ENCODE measurements at places on chromosomes 6 and 20.
A peak's percentile ranks its signal among the peaks of the same experiment; 100 is the strongest.

DNA sequence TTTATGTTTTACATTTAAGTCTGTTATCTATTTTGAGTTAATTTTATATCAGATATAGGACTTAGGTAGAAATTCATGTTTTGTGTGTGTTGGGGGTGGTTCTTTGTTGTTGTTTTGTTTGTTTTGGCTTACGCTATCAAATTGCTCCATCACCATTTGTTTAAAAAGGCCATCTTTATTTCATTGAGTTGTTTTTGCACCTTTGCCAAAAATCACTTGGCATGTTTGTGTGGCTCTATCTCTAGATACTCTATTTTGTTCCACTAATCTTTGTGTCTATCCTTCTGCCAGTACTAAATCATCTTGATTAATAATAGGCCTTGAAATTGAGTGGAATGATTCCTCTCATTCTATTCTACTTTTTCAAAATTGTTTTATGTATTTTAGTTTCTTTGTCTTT, 7.4 kb downstream of the CYP39A1 start:
- DNase-seq = no peak
- H3K4me3 ChIP-seq = no peak overlapping the region
- H3K27ac ChIP-seq = no peak overlapping the region
- no peaks in the 10 kb centered on the region for H3K4me1 ChIP-seq

- peak; percentile 65 for DNase-seq
- H3K36me3 ChIP-seq = no peaks in the 10 kb centered on the region
- peak overlapping the region; percentile 99 for H3K27ac ChIP-seq
Observed at GRCh38 chr6:32968867-32969684, 682 bp downstream of the BRD2 start.

DNA sequence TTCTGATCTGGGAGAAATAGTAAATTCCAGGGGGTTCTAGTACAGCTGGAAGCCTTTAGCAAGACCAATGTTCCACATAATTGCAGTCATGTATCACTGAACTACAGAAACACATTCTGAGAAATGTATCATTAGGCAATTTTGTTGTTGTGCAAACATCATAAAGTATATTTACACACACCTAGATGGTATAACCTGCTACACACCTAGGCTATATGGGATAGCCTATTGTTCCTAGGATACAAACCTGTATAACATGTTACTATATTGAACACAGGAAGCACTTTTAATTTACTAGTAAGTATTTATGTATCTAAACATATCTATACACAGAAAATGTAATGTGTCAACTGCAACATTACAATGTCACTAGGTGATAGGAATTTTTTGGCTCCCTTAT, 525.9 kb upstream of the NRSN1 start:
- DNase-seq = no peak
- H3K4me1 ChIP-seq = no peaks in the 10 kb centered on the region
- peak overlapping the region; percentile 31 for H3K27ac ChIP-seq
- no peaks in the 10 kb centered on the region for H3K36me3 ChIP-seq

DNA sequence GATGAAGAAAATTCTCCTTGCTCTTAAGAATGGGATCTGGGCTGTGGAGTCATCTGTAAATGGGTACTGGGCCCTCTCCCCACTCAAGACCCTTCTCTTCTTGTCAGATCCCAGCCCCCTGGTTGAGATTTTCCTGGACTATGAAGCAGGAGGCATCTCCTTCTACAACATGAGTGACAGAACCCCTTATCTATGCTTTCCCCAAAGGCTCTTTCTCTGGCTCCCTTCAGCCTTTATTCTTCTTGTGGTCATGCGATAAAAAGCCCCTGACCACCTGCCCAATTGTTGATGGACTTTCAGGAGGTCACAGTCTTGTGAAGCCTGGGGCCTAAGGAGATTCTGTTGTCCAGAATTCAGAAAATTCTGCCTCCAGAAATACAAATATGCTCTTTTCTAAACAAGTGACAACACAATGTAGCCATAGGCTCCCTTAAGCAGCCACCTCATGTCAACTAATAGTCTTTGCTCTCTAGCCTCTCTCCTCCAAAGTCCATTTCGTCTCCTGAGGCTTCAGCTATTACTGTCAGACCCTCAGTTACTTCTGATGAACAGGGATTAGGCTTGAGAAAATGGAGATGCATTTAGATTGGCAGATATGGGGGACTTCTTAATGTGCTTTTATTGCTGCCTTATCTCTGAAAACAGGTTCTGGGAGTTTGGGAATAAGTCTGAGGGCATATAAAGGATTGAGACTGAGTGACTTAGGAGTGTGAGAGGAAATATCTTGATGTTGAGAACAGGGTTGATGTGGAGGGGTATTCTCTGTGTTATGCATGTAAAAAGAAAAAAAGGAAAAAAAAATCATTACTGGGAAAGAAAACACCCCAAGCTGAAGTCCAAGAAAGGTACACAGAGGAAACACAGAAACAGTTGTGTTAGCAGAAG, 20.6 kb downstream of the BTN2A1 start:
- no peaks in the 10 kb centered on the region for H3K36me3 ChIP-seq
- H3K4me1 ChIP-seq = peaks cover 12% of the 10 kb centered on the region
- H3K27me3 ChIP-seq = no peaks in the 10 kb centered on the region
- no peak overlapping the region for H3K4me3 ChIP-seq
- DNase-seq = no peak
- no peak overlapping the region for H3K27ac ChIP-seq

DNA sequence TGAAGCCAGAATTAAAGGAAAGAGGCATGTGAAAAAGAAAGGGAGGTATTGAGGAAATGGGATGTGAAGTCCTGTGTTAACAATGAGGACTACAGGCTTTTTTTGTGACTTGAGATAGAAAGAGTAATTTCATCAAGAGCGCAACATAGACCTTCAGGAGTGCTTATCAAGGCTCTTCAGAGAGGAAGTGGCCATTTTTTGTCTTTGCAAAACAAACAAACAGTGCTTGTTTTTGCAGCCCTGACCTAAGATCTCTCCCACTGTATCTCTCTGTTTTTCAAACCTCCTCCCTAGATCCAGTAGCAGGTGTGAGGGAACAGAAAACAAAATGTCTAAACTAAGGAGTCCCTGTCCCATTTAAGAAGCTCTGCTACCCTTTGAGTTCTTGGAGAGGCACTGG, 710.3 kb upstream of the MARCKS start:
- no peaks in the 10 kb centered on the region for H3K4me1 ChIP-seq
- H3K27ac ChIP-seq = no peak overlapping the region
- H3K4me3 ChIP-seq = no peak overlapping the region
- H3K27me3 ChIP-seq = no peaks in the 10 kb centered on the region
- H3K36me3 ChIP-seq = no peaks in the 10 kb centered on the region

DNA sequence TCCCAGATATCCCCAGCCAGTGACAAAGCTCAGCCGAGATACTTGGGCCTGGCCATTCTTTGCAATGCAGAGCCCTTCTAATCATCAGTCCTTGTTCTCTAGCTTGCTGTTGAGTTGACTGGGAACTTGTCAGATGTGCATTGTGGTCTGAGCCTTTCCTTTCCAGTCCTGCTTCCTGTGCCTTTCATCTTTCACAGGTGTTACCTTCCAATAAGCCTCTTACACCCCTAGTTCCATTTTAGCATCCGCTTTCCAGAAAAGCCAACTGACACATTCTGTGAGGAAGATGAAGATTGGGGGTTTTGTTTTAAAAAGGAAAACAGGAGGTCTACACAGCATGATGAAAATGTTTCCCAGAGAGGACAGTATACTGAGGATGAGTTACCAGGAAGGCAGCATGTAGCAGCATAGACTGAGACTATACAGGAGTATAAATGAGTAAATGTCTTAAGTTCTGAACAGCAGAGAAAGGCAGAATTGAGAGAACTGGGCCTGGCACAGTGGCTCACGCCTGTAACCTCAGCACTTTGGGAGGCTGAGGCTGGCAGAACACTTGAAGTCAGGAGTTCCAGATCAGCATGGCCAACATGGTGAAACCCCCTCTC, 5.6 kb upstream of the CEP85L start:
- no peak overlapping the region for H3K4me3 ChIP-seq
- no peaks in the 10 kb centered on the region for H3K36me3 ChIP-seq
- H3K27ac ChIP-seq = peak overlapping the region; percentile 6
- H3K4me1 ChIP-seq = peaks cover 7% of the 10 kb centered on the region
- DNase-seq = no peak

DNA sequence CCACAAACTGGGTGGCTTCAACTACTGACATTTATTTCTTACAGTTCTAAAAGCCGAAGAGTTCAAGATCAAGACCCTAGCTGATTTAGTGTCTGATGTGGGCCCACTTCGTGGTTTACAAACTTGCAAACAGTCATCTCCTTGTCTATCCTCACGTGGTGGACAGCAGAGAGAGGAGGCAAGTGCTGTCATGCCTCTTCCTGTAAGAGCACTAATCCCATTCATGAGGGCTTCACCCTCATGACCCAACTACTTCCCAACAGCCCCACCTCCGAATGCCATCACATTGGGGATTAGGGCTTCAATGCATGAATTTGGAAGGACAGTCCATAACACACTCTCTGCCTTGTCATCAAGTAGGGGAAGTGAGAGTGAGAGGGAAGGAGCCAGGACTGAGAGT, 15.6 kb upstream of the ISM1 start:
- H3K27ac ChIP-seq = no peak overlapping the region
- H3K36me3 ChIP-seq = no peaks in the 10 kb centered on the region
- H3K4me1 ChIP-seq = no peaks in the 10 kb centered on the region
- H3K4me3 ChIP-seq = no peak overlapping the region

GRCh38 chr6:70413992-70414494, 735 bp downstream of the FAM135A start:
- peaks cover 11% of the 10 kb centered on the region for H3K4me1 ChIP-seq
- no peak for DNase-seq
- H3K36me3 ChIP-seq = no peaks in the 10 kb centered on the region
- H3K27me3 ChIP-seq = no peaks in the 10 kb centered on the region
- peak overlapping the region; percentile 70 for H3K4me3 ChIP-seq

GRCh38 chr6:124090491-124090890, 286.8 kb downstream of the NKAIN2 start:
- no peak for DNase-seq
- no peaks in the 10 kb centered on the region for H3K36me3 ChIP-seq
- H3K4me1 ChIP-seq = no peaks in the 10 kb centered on the region
- no peak overlapping the region for H3K27ac ChIP-seq

DNA sequence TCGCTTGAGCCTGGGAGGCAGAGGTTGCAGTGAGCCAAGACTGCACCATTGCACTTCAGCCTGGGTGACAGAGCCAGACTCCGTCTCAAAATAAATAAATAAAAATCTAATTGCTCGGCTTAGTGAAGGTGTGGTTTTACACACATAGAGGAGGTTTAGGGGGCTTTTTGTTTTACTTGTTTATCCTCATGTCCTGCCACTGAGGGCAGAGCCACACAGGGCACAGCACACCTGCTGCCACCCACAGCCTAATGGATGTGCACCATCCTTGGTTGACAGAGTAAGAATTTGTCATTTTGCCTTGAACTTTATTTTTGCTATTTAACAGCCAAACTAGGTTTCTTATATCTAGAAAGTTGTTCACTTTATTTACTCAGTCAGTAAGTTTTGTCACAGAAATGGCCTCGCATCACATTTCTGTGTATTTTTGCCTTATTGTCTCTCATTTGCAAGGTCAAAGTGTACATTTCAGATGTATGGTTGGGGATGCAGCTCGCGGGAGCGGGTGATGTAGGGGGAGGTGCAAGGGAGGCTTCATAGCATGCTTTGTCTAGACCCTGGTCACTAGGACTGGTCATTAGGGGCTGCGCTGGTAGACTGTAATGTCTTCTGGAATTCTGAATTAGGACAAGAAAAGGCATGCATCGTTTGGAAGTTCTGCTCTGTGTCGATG, 67.8 kb upstream of the NAA20 start:
- no peak for DNase-seq
- H3K4me3 ChIP-seq = no peak overlapping the region
- H3K36me3 ChIP-seq = no peaks in the 10 kb centered on the region
- peaks cover 14% of the 10 kb centered on the region for H3K4me1 ChIP-seq
- H3K27me3 ChIP-seq = no peaks in the 10 kb centered on the region

- no peaks in the 10 kb centered on the region for H3K36me3 ChIP-seq
- no peaks in the 10 kb centered on the region for H3K4me1 ChIP-seq
- H3K4me3 ChIP-seq = no peak overlapping the region
- DNase-seq = no peak
- no peaks in the 10 kb centered on the region for H3K27me3 ChIP-seq
Observed at GRCh38 chr20:36688630-36689029, 42.6 kb upstream of the SLA2 start.

- H3K27ac ChIP-seq = no peak overlapping the region
- H3K27me3 ChIP-seq = no peaks in the 10 kb centered on the region
- H3K4me1 ChIP-seq = peaks cover 4% of the 10 kb centered on the region
Observed at GRCh38 chr6:73182021-73182607, 43.2 kb downstream of the KHDC1L start.

DNA sequence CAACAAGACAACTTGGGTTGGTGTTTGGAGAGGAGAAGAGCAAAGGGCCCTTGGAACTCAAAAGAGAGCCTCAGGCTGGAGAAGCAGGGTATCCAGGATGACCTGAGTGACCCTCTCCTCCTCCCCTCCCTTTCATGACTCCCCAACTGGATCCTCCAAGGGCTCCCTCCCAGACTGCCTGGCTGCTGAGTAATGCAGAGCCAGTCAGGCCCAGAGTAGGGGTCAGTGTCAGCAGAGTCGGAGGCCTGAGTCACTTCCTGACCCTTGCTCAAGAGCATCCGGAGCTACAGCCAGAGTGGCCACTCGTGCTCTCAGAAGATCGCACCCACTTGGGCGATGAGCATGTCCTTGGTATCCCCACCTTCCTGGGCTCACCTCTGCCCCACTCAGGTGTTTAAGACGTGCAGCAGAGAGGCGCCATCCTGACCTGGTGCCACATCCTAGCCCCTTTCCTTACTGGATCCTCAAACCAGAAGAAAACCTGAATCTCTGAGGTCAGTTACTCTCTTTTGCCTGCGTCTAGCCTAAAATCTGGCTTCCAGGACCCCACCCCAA, 2.8 kb upstream of the MAPK13 start:
- DNase-seq = no peak
- H3K27me3 ChIP-seq = peaks cover 7% of the 10 kb centered on the region
- H3K4me3 ChIP-seq = no peak overlapping the region
- no peaks in the 10 kb centered on the region for H3K36me3 ChIP-seq
- peaks cover 18% of the 10 kb centered on the region for H3K4me1 ChIP-seq

DNA sequence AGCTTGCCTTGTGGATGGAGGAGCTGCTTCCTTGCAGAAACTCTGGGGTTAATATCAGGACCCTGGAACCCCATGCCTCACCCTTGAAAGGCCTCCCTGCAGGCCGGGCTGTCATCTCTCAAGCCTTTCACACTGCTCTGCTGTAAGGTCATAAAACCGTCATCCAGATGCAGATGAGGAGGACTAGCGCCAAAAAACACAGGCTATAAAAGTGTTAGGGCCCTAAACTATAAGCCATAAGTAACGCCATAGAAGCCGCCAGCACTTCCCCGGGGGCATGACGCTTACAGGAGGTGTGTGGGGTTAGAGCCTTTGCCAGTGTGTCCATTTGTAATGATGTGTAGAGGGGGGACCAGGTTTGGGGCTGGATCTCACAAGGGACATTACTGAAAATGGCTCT, 47.6 kb downstream of the CDH4 start:
- DNase-seq = no peak
- H3K27me3 ChIP-seq = no peaks in the 10 kb centered on the region
- no peak overlapping the region for H3K27ac ChIP-seq
- no peaks in the 10 kb centered on the region for H3K4me1 ChIP-seq
- H3K4me3 ChIP-seq = no peak overlapping the region

Data from transverse colon (tissue), 4 donors.